ENCODE measurements at places on chromosomes 1 and 21. TPM values are rescaled to one million over a fixed set of nuclear protein-coding genes. Genes with fewer than 3 reads are reported as not detected.

The TRNP1 gene
- total RNA-seq, result 2.1 TPM

The C1orf94 gene
- not detected for total RNA-seq

GRCh38 chr1:170734412-170735175, 70.7 kb downstream of the PRRX1 start:
- no peak for DNase-seq

DNA sequence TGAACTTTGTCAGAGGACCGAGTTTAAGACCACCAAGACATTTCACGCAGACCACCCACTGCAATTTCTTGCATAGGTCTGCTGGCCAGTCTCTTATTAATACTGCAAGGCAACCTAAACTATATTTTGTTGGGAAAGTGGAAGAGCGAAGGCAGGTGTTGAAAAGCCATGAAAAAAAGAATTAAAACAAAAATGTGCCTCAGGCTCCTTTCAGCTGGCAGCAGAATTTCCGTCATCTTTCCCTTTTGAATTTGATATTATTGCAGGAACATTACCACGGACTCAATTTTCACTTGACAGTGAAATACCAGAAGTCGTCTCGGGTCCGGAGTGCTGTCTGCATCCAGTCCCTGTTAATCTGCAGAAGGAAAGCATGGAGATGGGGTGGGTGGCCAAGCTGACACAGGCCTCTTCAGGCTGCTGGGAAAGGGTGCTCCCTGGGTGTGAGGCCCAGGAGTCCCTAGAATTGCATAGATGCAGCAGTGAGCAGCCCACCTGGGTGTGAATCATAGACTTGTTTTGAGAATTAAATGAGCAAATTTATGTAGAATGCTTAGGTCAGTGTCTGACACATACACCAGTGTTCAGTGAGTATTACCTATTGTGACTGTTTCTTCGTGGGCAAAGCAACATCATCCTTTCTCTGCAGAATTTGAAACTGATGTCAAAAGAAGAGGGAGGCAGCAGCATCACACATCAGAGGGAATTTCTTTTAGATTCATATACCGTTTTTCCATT, 150.7 kb downstream of the PBX1 start:
- no peak for DNase-seq

DNA sequence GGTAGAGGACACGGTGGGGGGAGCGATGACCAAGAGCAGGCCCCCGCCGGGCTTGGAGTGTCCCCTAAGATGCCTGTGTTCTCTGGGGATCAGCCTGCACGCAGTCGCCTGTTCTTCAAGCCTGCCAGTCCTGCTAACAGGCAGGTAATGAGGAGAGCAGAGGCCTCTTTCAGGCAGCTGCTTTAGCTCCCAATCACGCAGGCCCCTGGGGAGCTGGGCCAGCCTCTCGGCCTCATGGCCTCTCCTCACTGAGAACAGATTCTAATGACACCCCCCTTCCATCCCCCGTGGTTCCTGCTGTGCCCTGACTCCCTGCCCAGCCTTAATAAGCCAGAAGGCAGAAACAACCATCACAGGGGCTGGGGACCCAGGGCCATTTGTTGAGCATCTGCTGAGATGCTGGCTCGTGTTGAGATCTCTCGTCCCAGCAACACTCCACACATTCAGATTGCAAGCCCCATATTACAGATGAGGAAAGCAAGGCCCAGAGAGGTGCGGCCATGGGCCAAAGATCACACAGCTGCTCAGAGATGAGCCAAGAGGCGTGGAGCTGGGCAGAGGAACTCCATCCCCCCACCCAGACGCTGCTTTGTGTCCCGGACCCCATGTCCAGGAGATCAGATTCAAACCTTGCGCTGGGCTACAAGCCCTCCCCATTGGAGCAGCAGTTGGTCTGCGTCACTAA, 71.6 kb upstream of the CASZ1 start:
- no peak for DNase-seq

The ATP6V1G3 gene
- not detected for total RNA-seq

The CLCC1 gene
- total RNA-seq, result 22.7 TPM

The AUNIP gene
- 8.8 TPM for total RNA-seq

The IVL gene
- not detected for total RNA-seq

GRCh38 chr1:165910764-165911421, 83.5 kb downstream of the UCK2 start:
- DNase-seq, result no peak

DNA sequence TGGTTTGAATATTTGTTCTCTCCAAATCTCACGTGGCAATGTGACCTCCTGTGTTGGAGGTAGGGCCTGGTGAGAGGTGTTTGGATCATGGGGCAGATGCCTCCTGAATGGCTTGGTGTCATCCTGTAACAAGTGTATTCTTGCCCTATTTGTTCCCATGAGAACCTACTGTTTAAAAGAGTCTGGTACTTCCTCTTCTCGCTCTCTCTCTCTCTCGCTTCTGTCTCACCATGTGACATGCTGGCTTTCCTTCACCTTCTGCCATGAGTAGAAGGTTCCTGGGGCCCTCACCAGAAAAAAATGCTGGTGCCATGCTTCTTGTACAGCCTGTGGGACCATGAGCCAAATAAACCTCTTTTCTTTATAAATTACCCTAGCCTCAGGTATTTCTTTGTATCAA, 8.4 kb upstream of the PAXBP1 start:
- no peak for DNase-seq

GRCh38 chr1:41175546-41175945, 66.6 kb downstream of the SCMH1 start:
- DNase-seq, result no peak

DNA sequence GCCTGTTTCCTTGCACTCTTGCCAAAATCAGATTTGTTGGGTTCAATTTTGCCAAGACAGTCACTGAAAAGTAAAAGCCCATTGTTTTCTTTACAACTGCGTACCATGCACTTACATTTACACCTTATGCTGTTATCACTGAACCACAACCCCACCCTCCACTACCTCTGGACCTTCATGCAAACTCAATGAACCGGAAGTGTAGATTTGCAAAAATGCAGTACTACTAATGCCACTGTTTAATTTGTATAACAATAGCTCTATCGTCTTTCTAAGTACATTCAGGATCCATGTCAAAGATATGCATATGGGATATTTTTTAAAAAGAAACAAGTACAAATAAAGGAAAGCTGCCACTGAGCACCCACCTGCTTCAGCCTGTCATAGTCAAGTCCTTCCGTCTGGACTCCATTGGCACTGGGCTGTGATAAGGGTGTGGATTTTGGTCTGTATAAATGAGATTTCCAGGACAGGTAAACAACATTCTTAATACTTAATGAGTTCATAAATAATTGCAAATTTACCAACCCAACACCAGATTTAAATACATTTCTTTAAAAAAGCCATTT, 72.9 kb upstream of the LBR start:
- DNase-seq, result no peak

DNA sequence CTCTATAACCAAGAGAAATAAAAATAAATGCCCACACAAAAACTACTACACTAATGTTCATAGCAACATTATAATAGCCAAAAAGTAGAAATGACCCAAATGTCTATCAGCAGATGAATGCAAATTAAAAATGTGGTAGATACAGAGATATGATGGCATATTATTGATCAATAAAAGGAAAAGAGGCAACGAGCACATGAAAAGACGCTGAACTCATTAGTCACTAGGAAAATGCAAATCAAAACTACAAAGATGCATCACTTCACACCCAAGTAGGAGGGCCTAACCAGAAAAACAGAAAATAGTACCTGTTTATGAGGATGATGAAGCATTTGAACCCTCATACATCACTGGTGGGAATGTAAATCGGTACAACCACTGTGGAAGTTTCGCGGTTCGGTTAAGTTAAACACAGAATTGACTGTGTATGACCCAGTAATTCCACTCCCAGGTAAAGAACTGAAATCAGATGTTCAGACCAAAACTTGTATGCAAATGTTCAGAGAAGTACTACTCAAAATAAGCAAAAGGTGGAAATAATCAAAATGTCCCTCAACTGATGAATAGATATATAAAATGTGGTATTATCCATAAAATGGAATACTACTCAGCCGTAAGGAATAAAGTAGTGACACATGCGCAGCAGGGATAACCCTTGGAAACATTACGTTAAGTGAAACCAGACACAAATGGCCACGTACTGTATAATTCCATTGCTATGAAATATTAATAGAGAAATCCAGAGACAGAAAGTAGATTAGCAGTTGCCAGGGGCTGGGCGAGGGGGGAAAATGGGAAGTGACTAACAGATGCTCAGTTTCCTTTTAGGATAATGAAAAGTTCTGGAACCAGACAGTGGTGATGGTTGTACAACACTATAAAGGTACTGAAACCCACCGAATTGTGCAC, 3.1 kb downstream of the USP48 start:
- DNase-seq, result no peak

All from NCI-H460 (cell line).